ENCODE measurements at places on chromosomes 13 and 19.

DNA sequence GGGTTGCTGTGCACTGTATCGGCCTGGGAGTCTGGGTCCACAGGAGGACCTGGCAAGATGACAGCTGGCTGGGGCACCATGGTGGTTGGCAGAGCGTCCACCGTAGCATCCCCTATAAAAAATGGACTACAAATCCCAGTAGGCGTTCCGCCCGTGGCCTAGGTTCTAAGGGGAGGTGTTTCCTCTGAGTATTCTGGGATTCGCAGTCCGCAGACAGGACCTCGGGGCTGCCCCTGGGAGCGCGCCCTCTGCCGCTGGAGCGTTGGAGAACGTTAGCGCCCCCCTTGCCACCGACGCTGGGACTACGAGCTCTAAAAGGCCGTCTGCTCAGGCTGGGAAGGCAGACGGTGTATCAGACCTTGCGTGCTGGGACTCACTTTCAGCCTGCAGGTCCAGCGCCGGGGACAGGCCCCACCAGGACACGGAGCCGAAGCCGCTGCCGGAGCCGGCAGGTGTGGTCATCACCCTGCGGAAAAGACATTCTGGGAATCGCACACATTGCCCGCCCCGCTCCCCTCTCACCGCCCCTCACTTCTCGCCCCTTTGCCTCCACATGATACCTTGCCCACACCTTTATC, 372 bp downstream of the DNAAF3 start:
- DNase-seq, result peak; percentile 50

- no peak for DNase-seq
These were observed 392.5 kb upstream of the DACH1 start for GRCh38 chr13:72259528-72259927.

GRCh38 chr19:17320435-17320834, 11.1 kb downstream of the DDA1 start:
- DNase-seq, result no peak

DNA sequence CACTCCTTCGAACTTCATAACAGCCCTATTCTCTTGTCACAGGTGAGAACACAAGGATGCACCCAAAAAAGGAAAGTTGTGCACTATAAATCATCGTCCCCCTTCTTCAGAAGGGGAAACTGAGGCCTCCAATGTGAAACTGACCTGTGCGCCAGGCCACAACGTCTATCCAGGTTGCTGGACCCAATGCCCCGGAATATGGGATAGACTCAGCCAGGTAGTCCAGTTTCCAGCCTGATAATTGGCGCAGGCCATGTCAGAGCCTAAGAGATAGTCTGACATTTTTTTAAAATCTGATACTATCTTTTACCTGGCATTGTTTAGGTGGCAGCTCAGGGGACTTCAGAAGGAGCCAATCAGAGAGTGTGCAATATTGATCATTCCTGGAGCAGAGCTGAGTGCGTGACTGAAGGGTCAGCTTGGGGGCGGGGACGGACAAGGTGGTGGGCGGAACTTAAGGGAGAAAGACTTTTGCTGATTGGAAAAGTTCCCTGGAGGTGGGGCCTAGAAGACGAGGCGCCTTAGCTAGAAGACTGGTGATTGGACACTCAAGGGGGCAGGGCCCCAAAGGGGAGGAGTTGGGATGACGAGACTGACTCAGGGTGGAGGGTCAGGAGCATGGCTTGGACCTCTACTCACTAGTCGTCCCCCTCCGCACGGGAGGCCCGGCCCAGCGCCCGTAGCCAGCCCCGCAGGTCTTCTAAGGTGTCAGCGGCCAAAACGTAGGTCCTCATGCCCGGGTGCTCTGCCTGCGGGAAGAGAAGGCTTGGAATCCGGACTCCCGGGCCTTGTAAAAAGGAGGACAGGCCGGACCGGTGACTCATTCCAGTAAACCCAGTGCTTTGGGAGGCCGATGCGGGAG, 8.5 kb downstream of the PLEKHA4 start:
- no peak for DNase-seq

- no peak for DNase-seq
These were observed 538 bp downstream of the ACP7 start for GRCh38 chr19:39084732-39085080.

DNA sequence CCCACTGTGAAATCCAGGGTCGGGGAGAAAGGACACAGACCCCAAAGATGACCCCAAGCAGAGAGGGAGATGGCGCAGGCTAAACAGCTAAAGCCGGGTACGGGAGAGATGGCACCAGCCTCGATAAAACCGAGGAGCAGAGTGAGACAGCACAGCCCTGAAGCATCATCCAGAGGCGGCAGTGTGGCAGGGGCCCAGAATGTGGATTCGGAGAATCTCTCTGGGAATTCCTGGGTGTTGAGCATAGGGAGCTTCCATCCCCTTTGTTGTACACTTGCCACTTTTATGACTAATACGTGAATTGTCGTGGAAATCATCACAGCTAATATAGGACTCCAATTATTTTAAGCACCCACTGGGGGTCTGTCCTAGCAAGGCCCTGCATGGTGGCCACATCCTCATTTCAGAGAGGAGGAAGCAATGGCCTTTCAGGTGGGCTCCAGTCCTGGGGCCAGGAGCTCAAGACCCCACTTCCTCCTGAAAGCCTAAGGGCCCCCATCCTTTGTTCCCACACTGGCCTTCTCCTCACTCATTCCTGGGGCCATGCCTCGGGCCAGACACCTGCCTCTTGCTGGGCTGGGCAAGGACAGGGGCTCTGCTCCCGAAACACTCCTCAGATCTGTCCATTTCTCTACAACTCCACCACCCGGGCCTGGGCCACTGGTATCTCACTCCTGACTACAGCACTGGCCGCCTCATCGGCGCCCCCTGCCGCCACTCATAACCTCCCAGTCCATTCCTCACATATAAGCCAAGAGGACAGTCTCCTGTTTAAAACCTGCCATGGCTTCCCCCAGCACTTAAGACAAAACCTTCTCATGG, 29.3 kb upstream of the ATP1A3 start:
- DNase-seq, result peak; percentile 24

GRCh38 chr19:5826531-5827341, 12.8 kb downstream of the FUT6 start:
- DNase-seq, result no peak

GRCh38 chr19:47521473-47522180, 6.8 kb upstream of the NAPA start:
- DNase-seq, result no peak

DNA sequence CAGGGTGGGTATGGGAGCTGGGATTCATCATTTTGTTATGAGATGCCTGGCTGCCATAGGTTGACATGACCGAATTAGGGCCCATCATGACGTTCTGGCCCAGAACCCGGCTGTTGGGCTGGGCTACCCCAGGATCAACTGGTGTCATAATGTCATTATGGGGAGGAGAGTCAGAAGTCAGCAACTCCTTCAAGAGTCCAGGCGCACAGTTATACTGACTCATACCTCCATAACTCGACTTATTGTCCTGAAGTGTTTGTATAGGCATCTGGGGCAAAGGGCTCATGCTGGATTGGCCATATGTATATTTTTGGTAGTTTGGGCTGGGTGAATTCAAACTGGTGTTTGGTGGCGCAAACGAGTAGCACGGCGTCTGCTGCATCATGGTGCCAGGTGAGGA, 106.5 kb downstream of the FOXO1 start:
- DNase-seq, result no peak

DNA sequence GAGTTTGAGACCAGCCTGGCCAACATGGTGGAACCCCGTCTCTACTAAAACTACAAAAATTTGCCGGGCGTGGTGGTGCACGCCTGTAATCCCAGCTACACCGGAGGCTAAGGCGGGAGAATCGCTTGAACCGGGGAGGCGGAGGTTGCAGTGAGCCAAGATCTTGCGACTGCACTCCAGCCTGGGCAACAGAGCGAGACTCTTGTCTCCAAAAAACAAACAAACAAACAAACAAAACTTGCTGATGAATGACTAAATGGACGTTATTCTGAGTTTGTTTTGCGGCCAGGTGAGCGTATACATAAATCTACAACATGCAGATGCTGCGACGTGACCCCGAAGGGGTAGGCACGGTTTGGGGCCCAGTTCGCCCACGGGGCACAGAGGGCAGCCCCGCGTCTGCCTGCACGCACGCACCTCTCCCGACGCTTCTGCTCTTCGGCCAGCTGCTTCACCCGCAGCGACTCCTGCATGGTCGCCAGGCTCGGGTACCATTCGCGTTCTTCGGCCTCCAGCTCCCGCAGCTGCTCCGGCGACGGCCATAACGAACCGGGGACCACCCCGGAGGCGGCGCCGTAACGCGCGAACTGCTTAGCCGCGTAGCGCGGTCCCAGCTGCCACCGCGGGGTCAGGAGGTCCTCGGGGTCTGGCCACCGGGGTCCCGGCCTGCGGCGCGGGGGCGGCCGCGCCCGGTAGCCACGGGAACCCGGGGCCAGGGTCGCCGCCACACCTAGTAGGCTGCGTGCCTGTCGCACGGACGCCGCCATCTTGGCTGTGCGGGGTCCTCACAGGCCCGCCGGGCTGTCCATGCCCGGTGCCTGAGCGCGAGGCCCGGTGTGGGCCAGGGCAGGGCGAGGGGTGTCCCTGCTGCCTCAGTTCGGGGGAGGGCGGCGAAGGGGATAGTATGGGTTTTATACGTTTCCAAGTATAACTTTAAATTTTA, at the start of gene GADD45GIP1:
TSS of gene GADD45GIP1 (minus strand) at position 778 of the 943 bp plus-strand sequence. CDS start at position 767, 11 bp downstream.
- DNase-seq, result peak; percentile 89

DNA sequence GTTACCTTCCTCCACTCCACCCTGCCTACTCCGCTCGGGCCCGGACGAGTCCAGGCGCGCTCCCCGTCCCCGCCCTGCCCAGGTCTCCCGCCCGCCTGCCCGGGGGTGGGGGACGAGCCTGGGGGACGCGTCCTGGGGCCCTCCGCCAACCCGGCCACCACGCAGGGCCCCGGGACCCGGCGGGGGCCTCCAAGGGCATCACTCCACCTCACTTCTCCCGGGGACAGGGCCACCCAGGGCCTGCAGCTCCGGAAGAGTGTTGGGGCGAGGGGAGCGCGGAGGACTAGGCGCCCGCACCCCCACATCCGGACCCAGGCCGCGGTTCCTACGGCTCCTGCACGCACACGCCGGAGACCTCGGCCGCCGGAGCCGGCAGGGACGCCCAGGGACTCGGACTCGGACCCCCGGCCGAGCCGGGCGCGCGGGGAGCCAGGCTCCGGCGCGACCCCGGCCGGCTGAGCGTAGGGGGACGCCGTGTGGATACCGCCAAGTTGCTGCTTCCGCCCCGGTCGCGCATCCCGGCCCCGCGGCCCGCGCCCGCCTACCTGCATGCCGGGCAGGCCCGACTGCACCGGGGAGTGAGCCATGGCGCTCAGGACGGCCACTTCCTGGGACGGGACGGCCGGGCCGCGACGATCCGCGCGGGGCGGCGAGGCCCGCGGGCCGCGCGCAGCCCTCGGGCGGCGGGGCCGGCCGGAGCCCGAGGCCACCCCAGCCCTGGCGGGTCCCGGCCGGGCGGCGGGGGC, 534 bp downstream of the STK24 start:
- no peak for DNase-seq

DNA sequence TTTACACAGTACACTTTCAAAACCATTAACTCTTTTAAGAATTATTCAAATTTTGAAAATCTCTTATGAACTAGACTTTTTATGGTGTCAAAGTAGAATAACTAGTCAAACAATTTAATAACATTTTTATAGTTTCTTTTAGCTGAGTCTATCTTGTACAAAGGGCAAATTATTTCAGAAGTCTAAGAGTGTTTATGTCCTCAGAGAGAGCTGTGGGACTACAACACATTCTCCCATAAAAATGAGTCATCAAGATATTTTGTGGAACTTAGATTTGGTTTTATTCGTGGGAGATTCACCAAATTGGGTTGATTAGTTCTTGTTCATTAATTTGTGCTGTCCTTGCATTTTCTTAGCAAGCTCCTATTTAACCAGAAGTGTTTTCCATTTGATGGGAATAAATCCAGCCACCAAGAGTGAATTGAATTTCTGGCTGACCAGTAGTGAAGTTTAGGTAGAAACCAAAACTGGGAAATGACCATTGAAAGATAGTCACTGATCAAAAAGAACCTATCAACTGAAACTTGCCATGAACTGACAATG, 291.0 kb downstream of the DLEU7 start:
- no peak for DNase-seq

GRCh38 chr13:90577726-90578125, 769.8 kb upstream of the MIR17HG start:
- DNase-seq, result no peak

GRCh38 chr13:106846571-106847448, 278.9 kb upstream of the ARGLU1 start:
- no peak for DNase-seq

DNA sequence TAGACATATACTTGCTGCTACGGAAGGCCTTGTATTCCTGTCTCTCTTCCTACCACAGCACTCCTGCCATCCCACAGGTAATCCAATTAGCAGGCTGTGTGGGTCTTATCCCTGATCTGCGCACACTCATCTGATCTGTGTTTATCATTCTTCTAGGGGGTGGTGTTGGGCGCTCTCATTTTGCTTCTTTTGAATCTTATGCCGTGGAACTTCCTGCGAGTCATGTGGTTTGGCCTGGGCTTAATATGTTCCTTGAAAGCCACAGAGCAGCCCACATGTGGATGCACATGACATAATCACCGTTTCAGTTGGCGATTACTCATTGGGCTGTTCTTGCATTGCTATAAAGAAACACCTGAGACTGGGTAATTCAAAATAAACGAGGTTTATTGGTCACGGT, 7.5 kb downstream of the RASA3 start:
- peak; percentile 76 for DNase-seq

- no peak for DNase-seq
These were observed 36.4 kb downstream of the PSG11 start for GRCh38 chr19:42989851-42990250.

DNA sequence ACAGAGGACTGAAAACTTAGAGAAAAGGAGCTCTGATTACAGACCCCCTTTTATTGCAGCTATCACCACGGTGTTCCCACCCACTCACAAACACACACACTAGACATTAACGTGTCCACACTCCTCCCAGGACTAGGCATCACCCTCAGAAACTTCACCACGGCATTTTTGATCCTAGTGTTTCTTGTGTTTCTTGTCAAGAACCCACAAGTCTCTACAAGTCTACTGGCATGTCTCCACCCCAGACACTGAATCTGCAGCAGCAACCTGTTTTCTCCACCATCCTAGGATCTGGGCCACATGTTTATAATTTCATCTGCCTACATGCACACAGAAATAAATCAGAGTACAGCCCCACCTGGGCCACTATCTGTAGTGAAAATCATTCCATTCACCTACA, 4.3 kb downstream of the ZNF486 start:
- DNase-seq, result no peak

DNA sequence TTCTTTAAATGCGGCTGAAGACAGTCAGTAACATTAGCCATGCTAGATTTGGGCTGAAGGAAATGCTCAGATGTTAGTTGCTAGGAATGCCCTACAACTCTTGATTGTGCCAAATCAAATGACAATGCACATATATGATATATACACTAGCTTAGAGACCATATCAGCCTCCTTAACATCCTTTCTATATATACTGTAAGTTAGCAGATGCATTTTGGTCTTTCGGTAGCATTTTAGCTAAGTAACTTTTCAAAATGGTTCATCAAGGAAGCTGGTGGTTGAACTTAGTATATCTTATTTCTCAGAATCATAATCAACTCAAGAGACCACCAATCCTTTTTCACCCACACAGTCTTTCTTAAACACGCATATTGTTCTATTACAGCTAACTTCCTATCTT, 14.1 kb upstream of the ENOX1 start:
- peak; percentile 40 for DNase-seq
